ENCODE measurements at places on chromosomes 16 and 17.
A peak's percentile ranks its signal among the peaks of the same experiment; 100 is the strongest.

- DNase-seq, result no peak
Observed at GRCh38 chr17:14738652-14738988, 437.7 kb downstream of the HS3ST3B1 start.

- DNase-seq, result no peak
Observed at GRCh38 chr17:75549246-75550138, 24.0 kb downstream of the LLGL2 start.

DNA sequence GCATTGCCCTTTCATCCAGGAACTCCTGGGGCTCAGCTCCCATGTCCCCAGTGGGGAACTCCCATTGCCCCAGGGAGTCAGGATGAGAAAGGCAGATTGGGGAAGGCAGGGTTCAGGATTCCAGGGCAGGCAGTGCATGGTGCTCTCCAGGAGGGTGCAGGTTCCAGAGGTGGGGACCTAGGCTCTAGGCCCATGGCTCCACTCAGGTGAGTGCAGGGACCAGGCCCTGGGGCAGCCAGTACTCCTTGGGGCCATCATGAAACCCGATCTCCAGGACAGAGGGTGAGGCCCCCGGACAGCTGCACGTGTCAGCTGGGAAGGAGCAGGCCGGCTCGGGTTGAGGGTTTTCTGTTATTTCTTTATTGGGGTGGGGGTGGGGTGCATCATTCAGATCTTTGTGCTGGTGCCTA is 1.3 kb upstream of the MTSS2 start:
- no peak for DNase-seq

DNA sequence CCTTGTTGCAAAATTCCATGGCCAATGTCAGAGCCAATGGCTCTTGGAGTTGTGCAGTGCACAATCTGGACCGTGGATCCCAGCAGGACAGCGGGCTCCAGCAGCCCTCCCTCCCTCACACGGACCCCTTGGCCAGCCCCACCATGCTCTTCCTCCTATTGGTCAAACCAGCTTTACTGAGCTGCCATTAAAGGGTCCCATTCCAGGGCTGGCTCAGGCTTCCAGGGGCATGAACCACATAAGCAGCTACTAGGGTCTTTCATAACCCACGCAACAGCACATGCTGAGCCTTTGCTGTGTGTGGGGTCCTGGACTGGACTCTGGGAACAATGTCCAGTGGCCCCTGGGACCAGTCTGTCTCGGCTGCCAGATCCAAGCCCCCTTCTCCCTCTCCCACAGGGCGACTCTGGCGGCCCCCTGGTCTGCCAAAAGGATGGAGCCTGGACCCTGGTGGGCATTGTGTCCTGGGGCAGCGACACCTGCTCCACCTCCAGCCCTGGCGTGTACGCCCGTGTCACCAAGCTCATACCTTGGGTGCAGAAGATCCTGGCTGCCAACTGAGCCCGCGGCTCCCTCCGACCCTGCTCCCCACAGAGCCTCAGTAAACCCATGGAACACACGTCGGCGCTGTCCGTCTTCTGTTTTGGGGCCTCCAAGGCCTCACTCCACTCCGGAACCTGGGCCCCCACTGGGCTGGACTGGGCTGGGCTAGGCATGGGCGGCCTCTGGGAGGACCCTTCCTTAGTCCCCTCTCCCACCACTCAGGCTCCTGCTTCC is 5.7 kb downstream of the CTRB1 start:
- no peak for DNase-seq

DNA sequence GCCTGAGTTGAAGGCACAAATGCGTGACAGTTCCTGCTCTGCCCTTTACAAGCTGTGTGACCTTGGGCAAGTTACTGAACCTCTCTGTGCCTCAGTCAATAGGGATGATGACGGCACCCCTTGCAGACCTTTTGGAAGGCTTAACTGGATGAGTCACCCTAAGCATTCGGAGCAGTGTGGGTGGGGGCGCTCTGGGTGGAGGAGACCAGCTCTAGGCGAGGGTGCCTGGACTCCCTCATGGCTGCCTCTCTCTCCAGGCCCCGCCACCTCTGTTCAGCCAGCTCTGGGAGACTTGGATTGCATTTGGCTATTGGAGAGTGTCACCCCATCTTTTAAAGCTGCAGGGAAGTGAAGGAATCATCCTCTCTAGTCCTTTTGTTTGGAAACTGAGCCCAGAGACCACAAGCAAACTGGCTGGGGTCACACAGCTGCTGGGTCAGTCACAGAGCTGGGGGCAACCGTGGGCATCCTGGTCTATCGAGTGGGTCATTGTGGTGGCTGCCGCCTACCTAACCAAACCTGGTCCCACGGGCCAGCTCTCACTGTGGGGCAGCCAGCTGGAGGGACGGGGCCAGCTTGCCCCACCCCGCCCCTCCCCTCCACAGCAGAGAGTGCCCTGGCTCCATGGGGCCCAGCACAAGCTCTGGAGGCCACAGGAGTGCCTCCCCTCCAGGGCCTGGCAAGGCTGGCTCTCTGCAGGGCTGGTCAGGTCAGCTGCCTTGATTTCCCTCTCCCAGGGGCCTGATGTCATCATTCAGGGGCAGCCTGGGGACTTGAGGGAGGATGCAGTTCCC is 20.2 kb upstream of the GSE1 start:
- DNase-seq, result no peak

DNA sequence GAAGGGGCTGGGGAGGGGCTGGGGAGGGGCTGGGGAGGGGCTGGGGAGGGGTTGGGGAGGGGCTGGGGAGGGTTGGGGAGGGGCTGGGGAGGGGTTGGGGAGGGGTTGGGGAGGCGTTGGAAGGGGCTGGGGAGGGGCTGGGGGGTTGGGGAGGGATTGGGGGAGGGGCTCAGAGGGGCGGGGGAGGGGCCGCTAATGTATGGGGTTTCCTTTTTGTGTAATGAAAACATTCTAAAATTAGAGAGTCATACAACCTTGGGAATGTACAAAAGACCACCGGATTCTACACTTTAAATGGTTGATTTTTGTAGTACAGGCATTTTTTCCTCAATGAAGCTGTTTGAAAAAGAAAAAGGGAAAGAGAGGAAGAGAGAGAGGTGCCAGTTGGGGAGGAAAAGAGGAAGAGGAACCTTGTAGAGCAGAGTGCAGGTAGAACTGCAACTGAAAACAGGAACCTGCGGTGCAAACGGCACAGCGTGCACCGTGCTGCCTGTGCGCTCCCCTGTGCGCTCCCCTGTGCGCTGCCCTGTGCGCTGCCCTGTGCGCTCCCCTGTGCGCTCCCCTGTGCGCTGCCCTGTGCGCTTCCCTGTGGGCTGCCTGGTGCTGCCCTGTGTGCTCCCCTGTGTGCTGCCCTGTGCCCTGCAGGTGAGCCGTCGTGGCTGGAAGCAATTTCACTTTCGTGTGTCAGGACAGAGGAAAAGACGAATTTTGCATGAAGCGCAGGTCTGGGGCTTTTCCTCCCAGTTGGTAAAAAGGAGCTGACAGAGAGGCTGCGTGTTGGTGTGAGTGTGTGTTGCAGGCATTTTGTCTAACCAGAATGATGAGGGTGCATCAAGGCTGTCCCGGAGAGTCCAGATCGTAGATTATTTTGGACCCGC is 40.8 kb downstream of the METRNL start:
- DNase-seq, result no peak

DNA sequence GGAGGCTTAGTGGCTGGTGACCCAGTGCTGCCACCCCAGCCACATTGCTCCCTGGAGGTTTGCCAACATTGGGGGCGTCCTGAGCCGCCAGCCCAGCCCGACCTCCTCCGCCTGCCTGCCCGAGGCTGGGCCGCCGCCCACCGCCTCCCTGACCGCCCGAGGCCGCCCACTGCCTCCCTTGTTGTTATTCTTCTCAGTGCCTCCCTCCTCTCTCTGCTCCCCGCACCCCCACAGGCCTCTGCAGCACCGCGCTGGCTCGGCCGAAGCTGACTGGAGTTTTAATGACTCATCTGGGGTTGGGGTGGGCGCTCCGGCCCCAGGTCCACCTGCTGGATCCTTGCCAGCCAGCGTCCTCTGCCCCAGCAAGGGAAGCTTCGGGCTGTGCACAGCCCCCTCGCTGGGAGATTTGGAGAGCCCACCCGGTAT is 102.5 kb downstream of the RBFOX3 start:
- no peak for DNase-seq

- no peak for DNase-seq
Observed at GRCh38 chr17:17784657-17785267, 52.0 kb downstream of the SREBF1 start.

GRCh38 chr16:4021070-4021779 is 95.0 kb downstream of the ADCY9 start:
- no peak for DNase-seq

DNA sequence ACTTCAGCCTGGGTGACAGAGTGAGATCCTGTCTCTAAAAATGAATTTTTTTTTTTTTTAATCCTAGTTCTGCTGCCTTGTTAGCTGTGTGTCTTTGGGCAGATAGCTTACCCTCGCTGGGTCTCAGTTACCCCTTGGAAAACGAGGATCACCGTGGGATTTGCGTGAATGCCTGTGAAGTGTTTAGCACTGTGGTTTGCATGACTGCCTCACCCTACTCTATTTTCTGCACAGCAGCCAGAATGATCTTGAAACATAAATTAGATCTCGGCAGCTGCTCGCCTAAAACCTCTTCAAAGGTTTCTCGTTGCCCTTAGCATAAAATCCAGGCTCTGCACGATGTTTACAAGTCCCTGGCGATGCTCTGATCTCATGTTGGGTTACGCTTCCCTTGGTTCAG is 71.2 kb upstream of the GRIN2A start:
- no peak for DNase-seq

GRCh38 chr17:78879635-78880186 is 23.3 kb downstream of the CEP295NL start:
- DNase-seq, result peak; percentile 16

DNA sequence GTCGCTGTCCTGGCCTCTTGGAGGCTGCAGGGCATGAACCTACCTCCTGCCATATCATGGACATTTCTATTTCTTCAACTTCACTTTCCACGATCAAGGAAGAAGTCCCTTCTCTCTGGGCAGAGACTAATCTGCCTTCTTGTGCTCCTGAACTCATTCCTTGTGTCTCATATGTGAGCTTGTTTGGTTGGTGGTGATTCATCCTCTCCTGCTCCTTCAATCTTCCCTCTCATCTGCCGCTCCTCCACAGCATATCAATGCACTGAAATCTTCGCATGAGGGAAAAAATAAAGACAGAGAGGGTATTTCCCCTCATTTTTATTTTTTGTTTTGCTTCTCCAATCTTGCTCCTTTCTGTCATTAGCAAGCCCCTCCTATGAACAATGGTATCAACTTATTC is 571.7 kb upstream of the GOT2 start:
- DNase-seq, result no peak

- peak; percentile 51 for DNase-seq
Observed at GRCh38 chr16:11297492-11298142, 16.5 kb upstream of the PRM1 start.
